ENCODE measurements at places on chromosomes 3 and 15.

DNA sequence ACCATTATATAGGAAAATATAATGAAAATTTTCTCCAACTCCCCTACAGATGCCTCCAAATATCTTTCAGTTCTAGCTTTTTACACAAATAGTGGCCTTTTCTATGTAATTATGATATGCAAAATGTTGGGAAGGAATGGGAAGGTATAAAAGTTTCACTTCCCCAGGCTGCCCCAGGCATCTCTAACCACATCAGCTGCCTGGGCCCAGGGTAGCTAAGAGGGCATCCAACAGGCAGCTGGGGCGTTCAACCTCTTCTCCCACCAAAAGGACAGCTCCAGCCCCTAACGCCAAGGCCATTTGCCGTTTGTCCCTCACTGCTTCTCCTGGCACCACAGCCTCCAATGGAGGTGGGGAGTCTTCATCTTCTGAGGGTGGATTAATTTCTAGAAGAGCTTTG lies 188.1 kb upstream of the TSC22D2 start:
- no peak for DNase-seq

DNA sequence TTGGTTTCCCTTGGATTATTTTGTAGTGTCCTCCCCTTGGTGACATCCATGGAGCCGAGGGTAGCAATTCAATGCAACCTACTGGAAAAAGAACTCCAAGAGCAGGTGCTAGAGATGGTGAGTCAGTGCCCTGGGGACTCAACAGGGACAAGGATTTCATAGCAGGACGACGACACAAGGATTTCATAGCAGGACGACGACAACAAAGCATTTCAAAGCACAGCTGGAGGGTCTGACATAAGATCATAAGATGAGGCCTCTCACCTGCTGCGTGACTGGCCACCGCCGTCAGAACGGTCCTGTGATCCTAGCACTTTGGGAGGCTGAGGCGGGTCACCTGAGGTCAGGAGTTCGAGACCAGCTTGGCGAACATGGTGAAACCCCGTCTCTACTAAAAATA lies 22.5 kb downstream of the NRROS start:
- DNase-seq = no peak

- DNase-seq = no peak
Observed at GRCh38 chr15:94265009-94265408, 33.6 kb downstream of the MCTP2 start.

DNA sequence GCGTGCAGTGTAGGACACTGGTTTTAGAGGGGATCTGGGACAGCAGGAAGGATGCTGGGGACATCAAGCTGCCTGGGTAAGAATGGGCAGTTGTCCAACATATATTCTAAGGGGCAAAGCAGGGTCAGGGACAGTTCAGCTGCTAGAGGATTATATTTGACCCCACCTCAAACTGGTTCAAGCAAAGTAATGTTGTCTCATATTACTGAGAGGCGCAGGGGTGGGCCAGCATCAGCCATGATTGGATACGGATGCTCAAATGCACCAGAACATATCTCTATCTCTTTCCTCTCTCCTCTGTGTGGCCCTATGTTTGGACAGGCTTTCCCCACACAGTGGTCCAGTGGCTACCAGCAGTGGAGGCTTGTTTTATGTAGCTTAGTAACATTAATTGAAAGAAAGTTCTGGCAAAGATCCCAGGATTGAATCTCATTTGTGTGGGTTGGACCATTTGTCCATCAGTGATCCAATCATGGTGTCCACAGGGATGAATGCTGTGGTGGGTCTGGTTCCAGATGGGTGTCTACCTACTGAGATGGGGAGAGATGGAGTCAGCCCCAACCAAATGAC lies 49.8 kb upstream of the RGMA start:
- no peak for DNase-seq

GRCh38 chr15:93759629-93760028 lies 471.7 kb upstream of the MCTP2 start:
- no peak for DNase-seq

- DNase-seq = no peak
Observed at GRCh38 chr3:65200310-65200970, 512.6 kb upstream of the ADAMTS9 start.

- no peak for DNase-seq
Observed at GRCh38 chr3:138406606-138407005, 27.8 kb upstream of the ESYT3 start.

GRCh38 chr3:35927441-35927840 lies 288.1 kb downstream of the ARPP21 start:
- no peak for DNase-seq

DNA sequence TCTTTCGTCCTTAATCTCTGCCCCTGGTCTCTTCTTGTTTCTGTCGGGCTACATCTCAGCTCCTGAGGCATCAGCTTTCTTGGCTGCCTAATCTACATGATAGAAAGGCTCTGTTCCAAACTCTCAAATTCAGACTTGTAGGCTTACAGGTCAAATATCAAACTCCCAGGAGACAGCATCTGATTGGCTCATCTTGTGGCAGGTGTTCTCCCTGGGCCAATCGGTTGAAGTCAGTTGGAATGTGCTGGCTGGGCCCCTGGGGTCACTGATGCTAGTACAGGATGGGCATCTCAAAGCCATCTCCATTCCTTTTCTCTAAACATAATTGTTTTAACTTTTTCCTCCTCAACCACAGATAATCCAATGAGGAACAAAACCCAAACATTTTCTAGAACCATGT lies 198.7 kb downstream of the CNTN3 start:
- DNase-seq = no peak

DNA sequence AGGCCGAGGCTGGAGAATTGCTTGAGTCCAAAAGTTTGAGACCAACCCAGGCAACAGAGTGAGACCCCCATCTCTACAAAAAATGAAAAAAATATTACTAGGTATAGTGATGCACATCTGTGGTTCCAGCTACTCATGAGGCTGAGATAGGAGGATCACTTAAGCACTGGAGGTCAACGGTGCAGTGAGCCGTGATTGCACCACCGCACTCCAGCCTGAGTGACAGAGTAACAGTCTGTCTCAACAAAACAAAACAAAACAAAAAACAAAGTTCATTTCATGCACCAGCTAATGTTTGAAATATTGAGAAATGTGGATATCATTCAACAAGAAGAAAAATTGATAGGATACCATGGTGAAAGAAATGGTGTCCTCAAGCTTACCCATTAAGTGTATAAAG lies 450.5 kb upstream of the TPRG1 start:
- no peak for DNase-seq

- DNase-seq = peak; percentile 12
Observed at GRCh38 chr3:56125358-56126005, 342.8 kb downstream of the ERC2 start.

GRCh38 chr3:14428087-14429033 lies 26.0 kb downstream of the SLC6A6 start:
- DNase-seq = no peak

GRCh38 chr15:78640527-78641101 lies 396 bp downstream of the CHRNB4 start:
- DNase-seq = no peak

- DNase-seq = no peak
Observed at GRCh38 chr3:48402281-48402732, 27.6 kb downstream of the PLXNB1 start.

DNA sequence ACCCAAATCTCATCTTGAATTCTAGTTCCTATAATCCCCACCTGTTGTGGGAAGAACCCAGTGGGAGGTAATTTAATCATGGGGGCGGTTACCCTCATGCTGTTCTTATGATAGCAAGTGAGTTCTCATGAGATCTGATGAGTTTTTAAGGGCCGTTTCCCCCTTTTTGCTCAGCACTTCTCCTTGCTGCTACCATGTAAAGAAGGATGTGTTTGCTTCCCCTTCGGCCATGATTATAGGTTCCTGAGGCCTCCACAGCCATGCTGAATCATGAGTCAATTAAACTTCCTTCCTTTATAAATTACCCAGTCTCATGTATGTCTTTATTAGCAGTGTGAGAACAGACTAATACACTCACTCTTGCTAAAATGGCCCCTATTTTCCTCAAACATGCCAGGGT lies 374.7 kb downstream of the TUSC7 start:
- DNase-seq = no peak

GRCh38 chr3:30170681-30171438 lies 435.5 kb upstream of the TGFBR2 start:
- no peak for DNase-seq

DNA sequence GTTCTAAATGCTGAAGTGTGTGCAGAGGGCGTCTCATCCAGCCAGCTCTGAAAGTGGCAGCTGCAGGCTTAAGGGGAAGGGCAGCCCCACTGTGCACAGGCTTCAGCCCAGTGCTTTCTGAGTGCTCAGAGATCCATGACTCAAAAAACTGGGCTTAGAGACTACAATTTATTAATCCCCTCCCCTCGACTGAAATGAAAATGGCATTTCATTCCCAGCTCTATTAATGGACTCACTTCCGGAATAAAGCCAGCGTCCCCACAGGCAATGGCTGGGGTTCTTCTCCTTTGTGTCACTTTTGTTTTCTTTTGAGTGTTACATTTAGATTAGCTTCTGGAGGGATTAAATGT lies 55.5 kb upstream of the PLXNA1 start:
- DNase-seq = no peak

DNA sequence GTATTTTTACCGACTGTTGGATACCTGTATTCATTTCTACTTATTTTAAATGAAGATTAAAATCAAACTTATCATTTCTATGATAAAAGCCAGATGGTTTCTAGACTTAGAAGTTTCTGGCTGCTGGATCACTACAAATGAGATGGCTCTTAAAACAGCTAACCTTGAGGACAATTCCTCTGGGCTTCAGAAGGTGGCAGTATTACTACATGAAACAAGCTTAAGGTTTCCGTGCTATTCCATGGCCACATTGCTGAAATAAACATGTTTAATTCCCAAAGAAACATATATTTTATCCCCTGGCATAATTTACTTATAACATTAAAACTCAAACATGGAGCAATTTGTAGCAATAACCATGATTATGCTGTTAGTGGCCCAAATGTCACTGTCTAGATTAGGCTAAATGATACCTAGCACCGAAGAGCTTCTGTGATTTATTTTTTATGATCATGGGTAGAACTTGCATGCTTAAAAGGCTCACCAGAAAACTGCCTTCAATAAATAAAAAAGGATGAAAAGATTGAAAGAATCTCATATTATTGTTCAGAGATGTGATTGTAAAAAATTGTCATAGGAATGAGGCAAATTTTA lies 204.0 kb upstream of the NANOGP8 start:
- DNase-seq = peak; percentile 51

DNA sequence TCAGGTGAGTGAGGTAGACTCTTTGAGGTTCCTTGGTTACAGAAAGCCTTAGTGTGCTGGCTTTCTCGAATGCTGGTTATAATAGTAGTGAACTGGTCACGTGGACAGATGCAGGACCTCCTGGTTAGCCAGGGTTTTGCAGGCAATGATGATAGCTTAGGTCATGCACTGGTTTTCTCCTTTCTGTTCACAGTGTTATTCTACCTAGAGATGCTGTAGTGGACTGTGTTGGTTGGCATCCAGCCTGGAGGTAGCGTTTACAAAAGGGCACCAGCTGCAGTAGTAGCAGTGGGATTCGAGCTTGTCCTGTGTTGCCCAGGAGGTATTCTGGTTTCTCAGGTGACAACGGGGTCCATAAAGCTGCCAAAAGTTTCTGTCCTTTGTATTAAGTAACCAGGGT lies 27.0 kb downstream of the PCCB start:
- no peak for DNase-seq

- peak; percentile 54 for DNase-seq
Observed at GRCh38 chr3:113210604-113211329, 590 bp upstream of the BOC start.

- DNase-seq = no peak
Observed at GRCh38 chr15:94375997-94376396, 144.6 kb downstream of the MCTP2 start.

- no peak for DNase-seq
Observed at GRCh38 chr3:56339671-56340070, 128.6 kb downstream of the ERC2 start.

DNA sequence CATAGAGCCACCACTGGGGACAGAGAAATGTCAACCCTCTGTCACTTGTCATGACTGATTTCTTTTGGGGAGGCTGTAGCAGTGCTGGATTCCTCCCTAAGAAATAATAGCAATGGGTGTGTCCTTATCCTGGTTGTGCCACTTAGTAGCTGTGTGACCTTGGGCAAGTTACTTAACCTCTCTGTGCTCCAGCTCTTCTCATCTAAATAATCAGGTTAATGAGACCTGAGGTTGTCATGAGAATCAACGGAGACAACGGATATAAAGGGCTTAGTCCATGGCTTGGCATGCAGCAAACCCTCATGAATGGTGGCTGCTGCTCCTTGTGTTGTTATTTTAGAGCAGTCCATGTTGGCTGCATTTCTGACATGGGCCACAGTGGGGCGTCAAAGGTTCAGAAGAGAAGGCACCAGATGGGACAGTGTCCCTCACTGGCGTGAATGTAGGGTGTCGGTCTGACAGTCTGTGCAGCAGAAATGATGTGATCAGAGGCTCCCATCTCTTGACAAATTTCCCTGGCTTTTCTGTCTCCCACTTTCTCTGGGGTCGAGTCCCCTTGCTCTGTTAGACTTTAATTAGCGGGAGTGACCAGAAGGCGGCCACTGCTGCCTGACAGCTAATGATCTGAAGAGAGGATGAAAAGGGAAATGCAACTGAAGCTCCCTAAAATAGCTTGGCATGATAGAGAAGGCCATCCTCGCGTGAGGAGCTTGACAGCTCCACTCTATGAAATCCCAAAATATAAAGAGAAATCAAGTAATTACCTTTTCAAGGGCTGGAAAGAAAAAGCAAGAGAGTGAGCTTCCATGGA lies 209.4 kb downstream of the CADPS start:
- peak; percentile 53 for DNase-seq

GRCh38 chr15:60392601-60392985 lies 5.2 kb downstream of the ANXA2 start:
- no peak for DNase-seq

GRCh38 chr3:11603628-11604027 lies 40.1 kb downstream of the VGLL4 start:
- DNase-seq = no peak

GRCh38 chr3:139460076-139460475 lies 16.2 kb downstream of the RBP2 start:
- no peak for DNase-seq

GRCh38 chr3:70963431-70964275 lies 619.9 kb downstream of the FOXP1 start:
- DNase-seq = no peak

DNA sequence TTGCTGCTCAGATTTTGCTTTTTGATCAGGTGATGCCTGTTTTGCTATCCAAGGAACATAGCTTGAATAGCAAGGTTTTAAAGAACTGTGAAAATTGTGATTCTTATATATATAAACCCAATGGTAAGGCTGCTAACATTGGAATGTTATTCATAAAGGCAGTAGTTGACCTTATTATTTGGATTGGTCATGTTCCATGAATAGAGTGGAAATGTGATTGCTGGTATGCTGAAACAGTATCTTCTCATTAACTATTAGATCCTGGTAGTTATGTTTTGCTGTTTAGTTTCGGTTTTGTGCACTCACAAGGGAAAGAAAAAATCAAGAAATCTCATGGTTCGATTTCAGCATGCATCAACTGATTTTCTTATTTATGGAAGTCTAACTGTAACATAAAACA lies 78.7 kb upstream of the NPHP3 start:
- DNase-seq = no peak

DNA sequence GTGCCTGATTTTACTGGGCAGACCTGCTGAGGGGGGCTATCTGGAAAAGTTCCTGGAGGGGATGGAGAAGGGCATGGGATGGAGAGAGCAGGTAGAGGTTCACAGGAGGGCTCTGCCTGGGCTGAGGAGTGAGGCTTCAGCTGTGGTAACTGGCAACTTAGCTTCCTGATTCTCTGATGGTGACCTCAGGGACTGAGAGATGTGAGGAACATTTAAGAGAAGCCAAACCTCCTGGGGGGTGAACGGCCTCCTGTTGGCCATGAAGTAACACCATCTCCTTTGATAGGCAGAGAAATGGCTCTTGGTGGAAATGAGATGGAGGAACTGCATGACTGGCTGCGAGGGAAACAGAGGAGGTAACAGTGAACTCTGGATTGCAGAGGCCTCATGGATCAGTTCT lies 97.3 kb upstream of the ROPN1 start:
- no peak for DNase-seq
